ENCODE measurements at places on chromosomes 2 and 18.

GRCh38 chr2:175111200-175111657 is 56.8 kb downstream of the ATF2 start:
- peak; percentile 71 for DNase-seq

DNA sequence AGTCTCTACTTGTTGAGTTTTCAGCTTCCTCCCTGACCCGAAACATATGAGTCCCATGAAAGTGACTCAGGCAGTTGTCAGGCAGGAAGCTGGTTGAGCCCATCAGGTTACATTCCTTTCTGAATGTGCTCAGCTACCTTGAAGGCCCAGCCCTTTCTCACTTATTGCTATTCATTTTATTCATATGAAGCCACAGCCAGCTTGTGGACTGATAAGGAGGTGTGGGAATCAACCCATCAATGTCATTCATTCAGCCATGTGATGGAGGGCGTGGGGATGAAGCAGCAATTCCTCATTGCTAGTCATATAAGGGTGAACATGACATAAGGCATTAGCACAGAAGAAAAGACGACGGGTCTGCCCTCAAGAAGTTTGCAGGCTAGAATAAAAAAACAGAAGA is 5.3 kb upstream of the VPS4B start:
- peak; percentile 16 for DNase-seq

DNA sequence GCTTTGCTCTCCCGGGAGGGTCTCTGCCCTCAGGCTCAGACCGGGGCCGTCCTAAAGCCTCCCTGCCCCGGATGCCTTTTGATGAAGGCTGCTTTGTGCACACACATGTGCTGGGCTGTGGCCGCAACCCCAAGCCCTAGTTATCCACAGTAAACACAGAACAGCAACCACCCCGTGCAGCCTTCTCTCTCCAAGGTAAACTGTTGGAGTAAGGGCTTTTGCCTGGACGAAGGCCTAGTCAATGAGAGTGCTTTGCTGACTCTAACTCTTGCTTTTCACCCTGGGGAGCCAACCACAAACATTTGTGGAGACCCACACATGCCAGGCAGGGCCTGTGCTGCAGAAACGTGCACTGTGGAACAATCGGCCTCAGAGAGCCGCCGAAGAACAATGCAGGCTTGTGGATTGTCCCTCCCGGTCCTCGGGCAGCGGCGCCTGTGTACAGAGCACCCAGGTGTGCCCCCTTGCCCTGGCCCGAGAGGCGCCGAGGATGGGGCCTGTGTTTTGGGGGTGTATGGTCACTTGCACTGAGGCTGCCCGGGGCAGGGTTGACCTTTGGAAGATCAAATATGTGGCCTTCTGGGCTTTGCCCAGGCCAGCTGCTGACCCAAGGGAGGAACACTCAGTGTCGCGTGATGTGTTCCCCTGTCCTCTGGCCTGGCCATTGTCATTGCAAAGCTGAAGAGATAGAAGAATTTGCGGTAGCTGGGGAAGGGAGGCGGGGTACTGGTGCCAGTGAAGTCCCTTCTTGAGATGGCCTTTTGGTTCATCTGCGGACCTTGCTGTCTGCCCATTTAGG is 37.0 kb downstream of the CTIF start:
- peak; percentile 90 for DNase-seq

DNA sequence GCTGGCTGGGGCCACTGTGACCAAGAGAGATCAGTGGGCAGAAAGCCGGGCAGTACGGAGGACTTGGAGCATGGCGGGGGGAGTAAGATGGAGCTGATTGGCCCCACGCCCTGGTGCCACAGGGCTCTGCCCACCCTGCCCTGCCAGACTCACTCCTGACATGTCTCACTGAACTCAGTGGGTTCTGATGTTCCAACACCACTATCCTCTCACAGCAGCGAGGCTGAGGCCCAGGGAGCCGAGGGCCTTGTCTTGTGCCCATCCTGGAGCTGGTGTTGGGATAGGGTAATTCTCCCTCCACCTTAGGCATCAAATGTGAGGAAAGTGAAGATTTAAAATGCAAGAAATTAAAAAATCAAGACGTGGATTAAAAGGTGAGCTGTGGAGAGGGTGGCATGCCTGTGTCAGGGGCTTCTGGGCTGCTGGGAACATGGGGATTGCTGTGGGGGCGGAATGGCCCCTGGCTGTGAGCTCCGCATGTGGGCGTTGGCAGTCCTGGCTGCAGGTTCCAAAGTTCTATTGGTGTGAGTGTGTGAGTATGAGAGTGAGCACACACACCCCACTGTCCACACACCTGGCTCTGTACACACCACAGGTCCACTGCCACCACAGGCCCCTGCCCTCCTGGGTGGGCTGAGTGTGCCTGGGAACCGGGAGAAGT is 283.5 kb upstream of the HS6ST1 start:
- DNase-seq, result no peak

DNA sequence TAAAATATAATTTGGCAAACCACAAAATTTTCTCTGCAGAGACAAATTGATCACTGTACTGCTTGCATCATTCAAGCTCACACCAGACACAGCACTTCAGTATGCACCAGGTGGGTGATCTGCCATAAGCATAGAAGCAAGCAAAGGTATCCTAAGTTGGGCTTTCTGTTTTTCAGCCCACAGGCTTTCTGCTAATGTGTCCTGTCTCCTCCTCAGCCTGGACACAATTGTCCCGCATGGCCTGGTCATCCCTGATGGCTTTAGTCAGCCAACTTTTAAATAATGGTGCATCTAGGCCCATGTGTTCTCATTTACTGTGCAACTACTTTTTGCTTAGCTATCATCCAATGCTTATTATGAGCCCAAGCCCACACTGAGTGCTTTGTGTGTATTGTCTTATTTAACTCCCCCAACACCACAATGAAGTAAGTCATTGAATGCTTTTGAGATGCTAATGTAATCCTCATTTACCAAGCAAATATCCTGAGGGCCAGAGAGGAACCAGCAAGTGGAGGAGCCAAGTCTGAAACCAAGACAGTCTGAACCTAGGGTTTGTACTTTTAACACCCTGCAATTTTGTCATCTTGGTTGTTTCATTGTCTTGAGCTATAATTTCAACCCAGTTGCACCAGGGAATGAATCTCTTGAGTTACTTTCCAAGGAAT is 111.2 kb upstream of the SETBP1 start:
- no peak for DNase-seq

DNA sequence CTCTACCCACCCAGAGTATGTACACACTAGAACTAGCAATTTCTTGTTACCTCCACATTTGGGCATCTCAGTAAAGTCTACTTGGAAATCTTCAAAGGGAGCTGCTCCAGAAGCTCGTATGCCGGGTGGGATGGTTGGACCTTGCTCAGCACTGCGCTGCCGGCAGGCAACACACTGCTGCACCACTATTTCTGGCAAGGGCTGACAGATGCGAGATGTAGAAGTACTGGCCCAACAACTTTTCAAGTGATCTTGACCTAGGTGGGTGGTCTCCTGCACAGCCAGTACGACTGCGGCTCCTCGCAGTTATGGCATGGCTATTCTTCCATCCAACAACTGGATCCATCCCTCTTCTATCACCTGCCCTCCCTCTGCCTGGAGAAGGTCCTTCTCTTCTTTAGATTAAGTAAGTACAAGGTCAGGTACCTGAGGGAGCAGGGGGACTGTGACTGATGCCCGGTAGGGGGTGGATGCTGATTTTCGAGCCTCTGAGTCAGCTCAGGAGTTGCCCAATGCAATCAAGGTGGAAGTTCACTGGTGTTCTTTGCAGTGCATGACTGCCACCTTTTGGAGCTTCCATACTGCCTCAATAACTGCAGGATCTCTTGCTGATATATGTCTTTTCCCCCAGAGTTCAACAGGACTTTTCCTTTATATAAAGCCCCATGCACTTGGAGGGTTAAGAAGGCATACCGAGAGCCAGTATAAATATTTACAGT is 100.4 kb upstream of the SLC1A4 start:
- DNase-seq, result peak; percentile 53

- no peak for DNase-seq
These were observed 338.8 kb downstream of the AGPS start for GRCh38 chr2:177731384-177731783.

DNA sequence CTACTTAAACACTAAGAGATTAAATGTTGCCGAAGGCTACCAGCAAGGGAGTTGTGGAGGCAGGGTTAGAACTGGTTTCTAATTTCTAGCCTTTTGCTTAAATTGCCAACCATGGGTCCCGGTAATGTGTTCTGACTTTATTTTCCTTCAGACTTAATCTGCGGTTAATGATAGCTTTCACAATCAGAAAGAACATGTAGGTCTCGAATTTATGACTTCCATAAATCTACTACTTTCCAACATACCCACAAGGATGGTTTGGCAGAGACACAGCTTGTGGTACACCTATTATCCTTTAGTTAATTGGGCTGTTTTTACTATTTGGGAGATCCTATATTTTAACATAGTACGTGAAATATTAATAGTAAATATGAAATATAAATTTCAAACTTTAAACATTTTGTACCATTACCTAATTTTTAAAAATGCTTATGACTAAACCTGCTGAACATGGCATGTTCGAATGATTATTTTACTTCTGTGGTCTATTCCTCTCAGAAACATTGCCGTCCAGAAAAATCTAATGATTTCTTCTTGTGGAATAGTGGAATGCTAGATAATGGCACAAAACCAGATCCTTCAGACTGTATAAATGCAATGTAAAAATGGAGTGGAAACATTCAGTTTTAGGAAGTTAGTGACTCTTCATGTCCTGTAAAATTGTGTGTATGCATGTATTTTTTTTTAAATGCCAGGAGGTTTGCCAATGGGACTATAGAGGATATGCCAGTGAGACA is 41.3 kb downstream of the PARD3B start:
- DNase-seq, result peak; percentile 27

DNA sequence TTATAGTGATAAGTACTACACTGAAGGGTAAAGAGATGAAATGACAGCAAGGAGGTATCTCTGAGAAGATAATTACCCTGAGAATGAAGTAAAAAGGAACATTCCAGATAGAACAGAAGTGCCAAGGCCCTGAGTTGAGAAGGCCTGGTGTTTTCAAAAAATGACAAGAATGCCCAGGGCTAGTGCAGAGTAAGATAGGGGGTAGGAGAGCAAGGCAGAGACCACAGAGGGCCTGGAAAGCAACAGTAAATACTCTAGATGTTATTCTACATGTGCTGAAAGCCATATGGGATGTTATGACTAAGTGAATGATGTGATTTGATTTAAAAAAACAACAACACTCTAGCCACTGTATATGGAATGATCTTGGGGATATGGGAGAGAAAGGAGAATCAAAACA is 52.3 kb downstream of the BAZ2B start:
- DNase-seq, result peak; percentile 30

DNA sequence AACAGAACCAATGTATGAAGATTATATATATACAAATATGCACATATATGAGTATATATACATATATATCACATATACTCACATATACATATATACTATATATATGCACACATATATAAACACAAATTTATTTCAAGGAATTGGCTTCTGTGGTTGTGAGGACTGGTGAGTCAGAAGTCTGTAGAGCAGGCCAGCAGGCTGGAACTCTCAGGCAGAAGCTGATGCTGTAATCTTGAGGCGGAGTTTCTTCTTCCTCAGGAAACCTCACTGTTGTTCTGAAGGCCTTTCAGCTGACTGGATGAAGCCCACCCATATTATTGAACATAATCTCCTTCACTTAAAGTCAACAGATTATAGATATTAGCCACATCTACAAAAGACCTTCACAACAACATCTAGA is 143.9 kb upstream of the CREB1 start:
- peak; percentile 60 for DNase-seq

- peak; percentile 83 for DNase-seq
These were observed 94.3 kb downstream of the HNRNPLL start for GRCh38 chr2:38508311-38509039.

DNA sequence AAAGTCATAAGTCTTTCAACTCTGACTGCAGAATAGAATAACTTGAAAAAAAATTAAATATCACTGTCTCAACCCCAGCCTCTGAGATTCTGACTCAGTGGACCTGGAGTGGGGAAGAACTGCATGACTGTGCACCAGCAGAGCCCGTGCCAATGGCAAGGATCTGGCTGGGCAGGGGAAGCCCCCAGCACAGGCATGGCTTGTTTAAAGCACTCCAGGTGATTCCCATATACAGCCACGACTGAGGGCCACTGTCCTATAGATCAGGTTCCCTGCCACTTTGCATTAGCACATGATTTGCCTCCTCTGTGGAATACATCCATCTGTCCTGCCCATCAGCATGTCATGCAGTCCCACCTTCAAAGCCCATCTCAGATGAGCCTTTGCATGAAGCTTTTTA is 45.9 kb upstream of the NCK2 start:
- no peak for DNase-seq

GRCh38 chr2:156434461-156435291 is 1.5 kb upstream of the GPD2 start:
- peak; percentile 63 for DNase-seq

GRCh38 chr2:221001381-221001801 is 570.7 kb downstream of the EPHA4 start:
- DNase-seq, result peak; percentile 24
